GM12891 (cell line): ENCODE measurements at places on chromosomes 7 and 10.
A peak's percentile ranks its signal among the peaks of the same experiment; 100 is the strongest.

DNA sequence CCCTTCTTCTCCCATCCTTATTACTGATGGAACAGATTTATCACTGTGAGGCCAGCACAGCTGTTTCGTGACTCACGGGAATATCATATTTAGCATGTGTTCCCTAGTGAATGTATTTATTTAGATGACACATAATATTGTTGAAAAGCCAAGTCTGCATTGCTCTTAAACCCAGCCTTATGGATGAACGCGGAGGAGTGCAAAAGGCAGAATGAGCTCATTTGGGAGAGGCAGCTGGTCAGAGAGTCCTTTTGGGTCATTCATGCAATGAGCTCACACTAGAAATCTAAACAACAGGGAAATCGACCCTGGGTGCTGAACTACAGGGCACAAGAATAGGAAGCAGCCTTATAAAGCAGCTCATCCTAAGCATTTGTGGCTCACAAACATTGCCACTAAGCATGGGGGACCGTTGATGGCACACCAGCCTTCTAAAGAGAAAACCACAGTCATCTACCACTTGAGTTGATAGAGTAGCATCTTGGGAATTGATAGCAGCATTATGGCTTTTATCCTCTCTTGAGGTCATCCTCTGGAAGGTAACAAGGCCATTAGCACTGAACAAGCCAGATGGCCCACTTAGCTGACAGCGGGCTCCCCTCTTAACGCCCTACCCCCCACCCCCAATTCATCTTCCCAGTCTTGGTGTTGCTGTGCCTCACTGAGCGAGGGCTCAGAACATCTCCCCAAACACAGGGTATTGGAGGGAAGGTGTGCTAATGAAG lies 32.9 kb upstream of the SDK1 start:
- no peak for DNase-seq

GRCh38 chr7:143848192-143848591 lies 53.8 kb downstream of the TCAF1 start:
- DNase-seq, result no peak

- DNase-seq, result no peak
These were observed 45.0 kb upstream of the EEPD1 start for GRCh38 chr7:36107926-36108631.

- no peak for DNase-seq
These were observed 28.8 kb downstream of the PTPN12 start for GRCh38 chr7:77565917-77566316.

DNA sequence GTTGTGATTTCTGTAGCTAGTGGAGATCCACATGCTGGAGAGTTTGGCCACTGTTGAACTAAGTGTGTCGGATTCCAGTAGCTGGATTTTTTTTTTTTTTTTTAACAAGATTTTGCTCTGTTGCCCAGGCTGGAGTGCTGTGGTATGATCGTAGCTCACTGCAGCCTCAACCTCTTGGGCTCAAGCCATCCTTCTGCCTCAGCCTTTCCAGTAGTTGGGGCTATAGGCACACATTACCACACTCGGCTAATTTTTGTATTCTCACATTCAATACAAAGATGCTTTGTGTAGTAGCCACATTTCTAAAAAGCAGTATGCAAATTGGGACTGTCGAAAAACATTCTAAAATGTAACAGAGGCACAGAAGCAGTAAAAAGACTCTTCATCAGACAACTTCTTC lies 63.5 kb downstream of the RABGEF1 start:
- no peak for DNase-seq

GRCh38 chr10:102395400-102396316 lies at the start of gene NFKB2:
NFKB2 (plus strand) TSS chr10:102395705; CDS start chr10:102395960, 255 bp downstream.
- peak; percentile 84 for DNase-seq

DNA sequence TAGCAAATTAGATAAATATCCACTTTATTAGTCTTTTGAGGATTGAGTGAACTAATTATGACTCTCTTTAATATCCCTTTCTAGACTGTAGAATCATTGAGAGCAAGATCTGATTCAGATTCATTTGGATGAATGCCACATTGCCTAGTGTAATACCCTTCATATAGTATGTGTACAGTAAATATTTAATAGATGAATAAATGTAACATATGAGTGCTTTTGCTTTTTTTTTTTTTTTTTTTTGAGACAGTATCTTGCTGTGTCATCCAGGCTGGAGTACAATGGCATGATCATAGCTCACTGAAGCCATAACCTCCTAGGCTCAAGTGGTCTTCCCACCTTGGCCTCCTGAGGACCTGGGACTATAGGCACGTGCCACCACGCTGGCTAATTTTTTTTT lies 14.8 kb downstream of the SAMD8 start:
- DNase-seq, result no peak

DNA sequence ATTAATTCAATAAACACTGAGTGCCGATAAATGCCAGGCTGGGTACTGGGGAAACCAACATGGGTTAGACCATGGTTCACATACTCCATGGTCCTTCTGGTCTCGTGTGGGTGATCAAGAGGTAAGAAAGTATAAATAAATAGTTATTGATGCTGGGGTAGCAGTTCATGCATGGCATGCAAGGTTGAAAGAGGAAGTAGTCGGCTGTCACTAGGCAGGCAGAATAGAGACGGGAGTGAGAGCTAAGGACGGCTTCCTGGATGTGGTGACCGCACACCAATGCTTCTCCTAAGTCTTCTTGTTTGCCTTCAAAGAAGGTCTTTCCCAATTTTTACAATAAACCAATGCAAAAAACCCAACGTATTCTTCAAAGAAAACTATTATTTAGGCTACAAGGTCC lies 208.6 kb downstream of the ADAM12 start:
- DNase-seq, result no peak

GRCh38 chr10:122850705-122851640 lies 5.3 kb upstream of the CUZD1 start:
- DNase-seq, result no peak

- DNase-seq, result no peak
These were observed 3.1 kb downstream of the HERPUD2 start for GRCh38 chr7:35691827-35692307.
